ENCODE measurements at places on chromosomes 7 and 10. TPM values are rescaled to one million over a fixed set of nuclear protein-coding genes. Genes with fewer than 3 reads are reported as not detected.

DNA sequence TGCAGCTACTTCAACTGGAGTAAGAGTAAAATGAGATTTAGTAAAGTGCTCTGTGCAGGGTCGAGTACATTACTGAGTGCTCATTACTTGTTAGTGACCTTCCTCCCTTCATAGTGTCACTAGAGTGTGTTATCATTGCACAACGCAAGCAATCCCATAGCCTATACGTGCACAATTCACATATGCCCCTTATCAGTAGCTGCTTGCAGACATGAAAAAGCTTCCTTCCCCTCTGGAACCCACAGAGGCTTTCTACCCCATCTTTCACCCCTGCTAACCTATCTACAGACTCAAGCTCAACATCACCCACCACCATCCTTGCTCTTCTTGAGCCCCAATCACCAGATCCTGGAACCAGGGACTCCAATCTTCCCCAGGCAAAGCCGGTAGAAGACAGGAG is 59.3 kb downstream of the C7orf25 start:
- peaks cover 10% of the 10 kb centered on the region for H3K4me1 ChIP-seq
- DNase-seq, result no peak
- no peak overlapping the region for H3K27ac ChIP-seq
- H3K4me3 ChIP-seq, result no peak overlapping the region

DNA sequence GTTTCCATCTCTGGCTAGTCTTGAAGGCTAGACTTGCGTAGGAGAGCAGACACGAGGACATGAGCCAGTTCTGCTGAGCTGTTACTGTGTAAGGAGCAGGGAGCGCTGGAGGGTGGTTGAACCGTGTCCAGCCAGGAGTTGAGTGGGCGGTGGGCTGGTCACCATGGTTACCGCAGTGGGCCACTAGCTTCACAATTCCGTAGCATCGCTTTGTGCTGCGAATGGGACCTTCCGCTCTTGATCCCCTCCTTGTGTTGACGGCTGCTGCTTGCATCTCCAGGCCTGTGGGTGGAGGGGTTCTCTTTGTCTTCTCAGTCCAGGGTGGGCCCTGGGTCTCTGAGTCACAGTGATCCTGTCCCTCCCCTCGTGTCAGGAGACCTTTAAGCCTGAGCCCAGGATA is 49.4 kb upstream of the OCM start:
- no peaks in the 10 kb centered on the region for H3K27me3 ChIP-seq
- H3K4me1 ChIP-seq, result peaks cover 32% of the 10 kb centered on the region
- no peak overlapping the region for H3K27ac ChIP-seq
- DNase-seq, result no peak

DNA sequence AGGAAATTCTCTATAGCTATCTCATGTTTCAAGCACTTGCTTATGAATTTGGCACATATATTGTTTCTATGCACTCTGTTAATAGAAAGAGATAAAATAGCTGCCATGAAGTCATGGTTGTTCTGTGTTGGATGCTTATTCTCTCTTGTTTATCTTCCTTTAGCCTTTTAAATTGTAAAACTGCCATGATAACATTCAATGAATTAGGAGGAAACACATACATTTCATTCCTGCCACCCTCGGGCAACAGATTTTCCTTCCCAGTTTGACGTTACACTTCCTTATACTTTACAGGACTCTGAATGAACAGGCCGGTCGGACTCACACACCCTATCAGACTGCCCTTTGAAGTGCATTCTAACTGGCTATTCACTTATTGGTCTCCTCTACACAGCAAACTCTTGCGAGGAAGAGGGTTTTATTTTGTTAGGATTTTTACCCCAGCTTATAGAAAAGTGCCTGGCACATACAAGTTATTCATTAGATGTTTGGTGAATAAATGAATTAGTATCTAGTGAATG is 65.7 kb upstream of the FERD3L start:
- no peak for DNase-seq
- no peaks in the 10 kb centered on the region for H3K27me3 ChIP-seq
- H3K4me1 ChIP-seq, result no peaks in the 10 kb centered on the region
- H3K36me3 ChIP-seq, result no peaks in the 10 kb centered on the region
- H3K27ac ChIP-seq, result no peak overlapping the region
- no peak overlapping the region for H3K4me3 ChIP-seq

- no peaks in the 10 kb centered on the region for H3K4me1 ChIP-seq
- H3K27ac ChIP-seq, result no peak overlapping the region
- H3K27me3 ChIP-seq, result no peaks in the 10 kb centered on the region
Measured at GRCh38 chr7:115447495-115447894, 525.6 kb downstream of the MDFIC start.

GRCh38 chr10:131513901-131514300 is 202.4 kb upstream of the TCERG1L start:
- H3K27me3 ChIP-seq, result no peaks in the 10 kb centered on the region
- H3K4me1 ChIP-seq, result no peaks in the 10 kb centered on the region
- no peak overlapping the region for H3K4me3 ChIP-seq
- H3K36me3 ChIP-seq, result no peaks in the 10 kb centered on the region

DNA sequence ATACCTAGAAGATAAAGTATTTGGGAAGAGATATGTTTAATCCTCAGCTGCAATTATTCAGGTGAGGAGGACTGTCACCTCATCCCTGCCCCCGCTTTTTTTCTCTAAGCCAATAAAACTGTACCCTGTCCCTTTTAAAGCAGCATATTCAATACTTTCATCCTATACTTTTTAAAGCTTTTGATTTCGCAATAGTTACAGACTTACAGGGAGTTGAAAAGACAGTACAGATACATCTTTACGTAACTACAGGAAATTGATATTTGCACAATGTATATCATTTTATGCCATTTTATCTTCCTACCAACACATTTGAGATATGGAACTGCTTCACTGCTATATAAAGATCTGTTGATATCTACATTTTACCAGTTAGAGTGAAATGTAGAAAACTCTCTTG is 47.6 kb downstream of the STK17A start:
- no peaks in the 10 kb centered on the region for H3K27me3 ChIP-seq
- no peak overlapping the region for H3K4me3 ChIP-seq
- no peak for DNase-seq
- peaks cover 83% of the 10 kb centered on the region for H3K4me1 ChIP-seq
- peaks cover 91% of the 10 kb centered on the region for H3K36me3 ChIP-seq

DNA sequence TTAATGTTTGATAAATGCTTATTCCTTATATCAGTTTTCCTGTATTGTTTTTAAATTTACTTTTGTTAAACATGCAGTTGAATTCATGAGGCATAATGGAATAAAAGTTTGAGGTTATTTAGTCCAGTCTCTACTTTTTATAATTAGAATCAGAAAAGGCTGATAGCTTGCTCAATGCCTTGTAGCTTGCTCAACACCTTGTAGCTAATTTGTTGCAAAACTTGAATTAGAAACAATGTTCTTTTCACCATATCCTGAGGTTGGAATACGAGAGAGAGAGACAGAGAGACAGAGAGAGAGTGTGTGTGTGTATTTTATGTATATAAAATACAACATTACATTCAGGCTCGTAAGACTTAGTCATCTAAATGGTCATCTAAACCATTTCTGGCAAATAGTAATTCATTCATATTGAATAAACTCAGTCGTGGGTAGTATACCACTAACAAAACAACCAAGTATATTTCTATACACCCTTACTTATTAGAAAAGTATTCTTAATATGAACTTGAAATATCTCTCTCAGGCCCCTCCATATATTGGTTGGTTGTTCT is 243.5 kb downstream of the ADK start:
- H3K4me3 ChIP-seq, result no peak overlapping the region
- DNase-seq, result no peak
- H3K36me3 ChIP-seq, result peaks cover 20% of the 10 kb centered on the region
- no peaks in the 10 kb centered on the region for H3K27me3 ChIP-seq
- H3K4me1 ChIP-seq, result no peaks in the 10 kb centered on the region

DNA sequence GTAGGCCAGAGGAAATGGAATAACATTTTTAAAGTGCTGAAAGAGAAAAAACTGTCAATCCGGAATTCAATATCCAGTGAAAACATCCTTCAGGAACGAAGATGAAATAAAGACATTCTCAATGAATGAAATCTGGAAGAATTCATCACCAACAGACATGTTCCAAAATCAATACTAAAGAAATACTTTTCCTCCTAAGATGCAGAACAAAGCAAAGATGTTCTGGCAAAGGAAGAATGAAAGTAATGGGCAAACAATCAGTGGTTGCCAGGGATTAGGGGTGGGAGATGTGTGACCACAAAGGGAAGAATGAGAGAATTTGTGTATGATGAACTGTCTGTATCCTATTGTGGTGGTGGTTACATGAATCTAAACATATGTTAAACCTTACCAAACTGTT is 52.8 kb upstream of the EEPD1 start:
- no peaks in the 10 kb centered on the region for H3K4me1 ChIP-seq
- DNase-seq, result no peak
- no peak overlapping the region for H3K4me3 ChIP-seq
- no peaks in the 10 kb centered on the region for H3K36me3 ChIP-seq

DNA sequence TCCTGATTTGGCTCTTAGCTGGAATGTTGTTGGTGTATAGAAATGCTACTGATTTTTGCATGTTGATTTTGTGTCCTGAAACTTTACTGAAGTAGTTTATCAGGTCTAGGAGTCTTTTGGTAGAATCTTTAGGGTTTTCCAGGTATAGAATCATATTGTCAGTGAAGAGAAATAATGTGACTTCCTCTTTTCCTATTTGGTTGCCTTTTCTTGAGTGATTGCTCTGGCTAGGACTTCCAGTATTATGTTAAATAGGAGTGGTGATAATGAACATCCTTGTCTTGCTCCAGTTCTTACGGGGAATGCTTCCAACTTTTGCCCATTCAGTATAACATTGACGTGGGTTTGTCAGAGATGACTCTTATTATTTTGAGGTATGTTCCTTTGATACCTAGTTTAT is 52.0 kb downstream of the ZNF783 start:
- H3K27ac ChIP-seq, result no peak overlapping the region
- H3K36me3 ChIP-seq, result no peaks in the 10 kb centered on the region
- H3K4me1 ChIP-seq, result no peaks in the 10 kb centered on the region

DNA sequence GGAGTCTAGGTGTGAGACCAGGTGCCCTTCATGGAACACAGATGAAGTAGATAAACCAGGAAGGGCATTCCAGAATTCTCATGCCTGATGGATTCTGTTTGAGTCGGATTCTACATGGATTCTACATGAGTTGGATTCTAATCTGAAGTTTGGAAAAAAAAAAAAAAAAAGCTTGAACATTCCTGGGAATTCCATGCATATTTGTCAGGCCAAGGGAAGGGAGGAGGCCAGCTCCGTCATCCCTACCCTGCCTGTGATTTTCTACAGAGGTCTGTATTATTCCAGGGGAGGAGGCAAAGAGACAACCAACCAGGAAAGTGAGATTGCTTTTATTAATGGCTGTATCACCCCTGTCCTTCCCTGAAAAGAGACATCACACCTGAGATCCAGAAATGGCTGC is 27.8 kb upstream of the EBLN1 start:
- peaks cover under 1% of the 10 kb centered on the region for H3K36me3 ChIP-seq
- H3K27ac ChIP-seq, result no peak overlapping the region
- H3K27me3 ChIP-seq, result peaks cover 5% of the 10 kb centered on the region
- DNase-seq, result no peak
- H3K4me3 ChIP-seq, result no peak overlapping the region

DNA sequence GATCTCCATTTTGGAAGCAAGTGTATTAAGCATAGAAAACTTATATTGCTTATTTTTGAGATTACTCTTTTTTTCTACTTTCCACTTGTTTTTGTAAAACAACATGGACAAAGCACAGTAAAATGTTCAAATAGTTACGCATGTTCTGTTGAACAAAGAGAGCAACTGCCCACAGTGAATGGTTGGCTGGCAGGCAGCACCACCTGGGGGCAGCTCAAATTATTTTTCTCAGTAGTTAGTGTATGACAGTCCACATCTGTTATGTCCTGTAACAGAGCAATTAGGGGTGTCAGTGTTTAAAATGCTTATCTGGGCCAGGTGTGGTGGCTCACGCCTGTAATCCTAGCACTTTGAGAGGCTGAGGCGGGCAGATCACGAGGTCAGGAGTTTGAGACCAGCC is 46.1 kb upstream of the CACUL1 start:
- no peak overlapping the region for H3K27ac ChIP-seq
- peaks cover 9% of the 10 kb centered on the region for H3K27me3 ChIP-seq
- no peak overlapping the region for H3K4me3 ChIP-seq

DNA sequence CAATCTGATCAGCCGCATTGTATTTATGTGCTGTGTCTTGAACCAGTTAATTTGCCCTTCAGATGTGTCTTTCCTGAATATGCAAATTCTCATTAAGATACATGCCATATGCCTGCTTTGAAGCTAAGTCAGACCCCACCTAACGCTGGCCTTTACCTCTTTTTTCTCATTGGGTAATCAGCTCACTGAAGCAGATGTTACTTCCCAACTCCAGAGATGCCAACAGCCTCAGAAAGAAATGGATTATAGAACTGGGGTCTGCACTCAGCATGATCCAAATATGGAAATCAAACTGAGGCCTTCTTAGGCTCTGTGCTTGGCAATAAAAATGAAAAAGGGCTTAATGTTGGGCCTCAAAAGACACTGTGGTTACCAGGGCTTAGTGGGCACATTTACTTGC is 113.9 kb downstream of the FZD1 start:
- no peaks in the 10 kb centered on the region for H3K36me3 ChIP-seq
- H3K4me1 ChIP-seq, result no peaks in the 10 kb centered on the region
- H3K27ac ChIP-seq, result no peak overlapping the region
- DNase-seq, result no peak
- no peaks in the 10 kb centered on the region for H3K27me3 ChIP-seq

GRCh38 chr10:35644050-35644950 is 2.2 kb upstream of the FZD8 start:
- peaks cover 2% of the 10 kb centered on the region for H3K36me3 ChIP-seq
- H3K27ac ChIP-seq, result no peak overlapping the region
- DNase-seq, result no peak
- H3K4me3 ChIP-seq, result peak overlapping the region; percentile 37
- peaks cover 24% of the 10 kb centered on the region for H3K4me1 ChIP-seq

GRCh38 chr10:88120075-88120474 is 256.6 kb downstream of the PTEN start:
- H3K27me3 ChIP-seq, result peaks cover 4% of the 10 kb centered on the region
- no peaks in the 10 kb centered on the region for H3K36me3 ChIP-seq
- peaks cover 12% of the 10 kb centered on the region for H3K4me1 ChIP-seq
- H3K27ac ChIP-seq, result no peak overlapping the region

GRCh38 chr7:8833355-8833754 is 399.9 kb downstream of the NXPH1 start:
- DNase-seq, result no peak
- no peaks in the 10 kb centered on the region for H3K4me1 ChIP-seq
- H3K27ac ChIP-seq, result no peak overlapping the region
- no peaks in the 10 kb centered on the region for H3K36me3 ChIP-seq
- no peak overlapping the region for H3K4me3 ChIP-seq
- no peaks in the 10 kb centered on the region for H3K27me3 ChIP-seq

GRCh38 chr10:79308969-79309665 is 38.2 kb upstream of the PPIF start:
- peaks cover 12% of the 10 kb centered on the region for H3K4me1 ChIP-seq
- peak overlapping the region; percentile 68 for H3K27ac ChIP-seq
- H3K4me3 ChIP-seq, result no peak overlapping the region
- DNase-seq, result no peak
- peaks cover 40% of the 10 kb centered on the region for H3K36me3 ChIP-seq

Gene PITRM1
- 47.5 TPM for total RNA-seq

Gene CYP26C1
- 0.10 TPM for total RNA-seq

Gene GOLGA7B
- total RNA-seq, result 11.0 TPM

Gene CYP3A7
- not detected for total RNA-seq

Gene TCAF2
- 15.2 TPM for total RNA-seq

Gene DYNC1I1
- not detected for total RNA-seq

Gene WNT8B
- 0.37 TPM for total RNA-seq

Gene FRA10AC1
- 6.0 TPM for total RNA-seq

Gene KIAA1217
- not detected for total RNA-seq
